CD8-positive, alpha-beta T cell (primary cell): ENCODE measurements at places on chromosomes 1 and 21. TPM values are rescaled to one million over a fixed set of nuclear protein-coding genes. Genes with fewer than 3 reads are reported as not detected.

DNA sequence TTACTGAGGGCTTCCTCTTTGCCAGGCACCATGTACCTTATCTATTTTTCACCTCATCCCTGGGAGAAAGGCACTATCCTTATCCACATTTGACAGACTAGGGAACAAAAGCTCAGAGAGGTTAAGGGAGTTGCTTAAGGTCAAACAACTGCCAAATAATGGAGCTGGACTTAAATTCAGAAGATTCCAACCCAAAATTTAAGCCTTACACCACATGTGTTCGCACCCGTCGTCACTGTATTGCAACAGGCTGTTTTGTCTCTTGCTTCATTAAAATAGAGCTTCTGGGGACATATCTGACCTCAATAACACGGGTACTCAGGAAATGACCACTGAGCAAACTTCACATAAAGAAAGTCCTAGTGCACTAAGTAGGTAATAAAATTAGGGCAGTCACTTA, 62.0 kb downstream of the TRABD2B start:
- DNase-seq, result no peak

GRCh38 chr1:12450756-12451559, 167.1 kb downstream of the DHRS3 start:
- no peak for DNase-seq

LACTBL1 gene
- total RNA-seq, result not detected

DNA sequence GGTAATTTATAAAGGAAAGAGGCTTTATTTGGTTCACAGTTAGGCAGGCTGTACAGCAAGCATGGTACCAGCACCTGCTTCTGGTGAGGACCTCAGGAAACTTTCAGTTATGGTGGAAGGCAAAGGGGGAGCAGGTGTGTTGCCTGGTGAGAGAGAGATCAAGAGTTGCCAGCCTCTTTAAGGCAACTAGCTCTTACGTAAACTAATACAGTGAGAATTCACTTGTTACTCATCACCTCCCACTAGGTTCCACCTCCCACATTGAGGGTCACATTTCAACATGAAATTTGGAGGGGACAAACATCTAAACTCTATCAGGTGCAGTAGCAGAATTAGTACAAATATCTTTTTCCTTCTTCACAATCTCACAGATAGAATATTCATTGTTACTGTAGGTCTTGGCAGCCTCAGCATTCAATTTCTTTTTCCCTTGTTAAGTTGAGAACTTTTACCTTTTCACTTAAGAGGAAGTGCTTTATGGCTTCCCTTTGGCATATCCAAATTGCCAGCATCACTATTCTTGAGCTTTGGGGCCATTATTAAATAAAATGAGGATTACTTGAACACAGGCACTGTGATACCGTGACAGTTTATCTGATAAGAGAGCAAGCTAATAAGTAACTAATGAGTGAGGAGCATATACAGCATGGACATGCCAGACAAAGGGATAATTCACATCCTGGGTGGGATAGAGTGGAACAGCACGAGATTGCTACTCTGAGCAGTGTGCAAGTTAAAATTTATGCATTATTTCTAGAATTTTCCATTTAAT, 48.4 kb downstream of the MAGI3 start:
- DNase-seq, result no peak

- DNase-seq, result peak; percentile 41
Measured at GRCh38 chr1:2556678-2557481, 709 bp downstream of the TNFRSF14 start.

DNA sequence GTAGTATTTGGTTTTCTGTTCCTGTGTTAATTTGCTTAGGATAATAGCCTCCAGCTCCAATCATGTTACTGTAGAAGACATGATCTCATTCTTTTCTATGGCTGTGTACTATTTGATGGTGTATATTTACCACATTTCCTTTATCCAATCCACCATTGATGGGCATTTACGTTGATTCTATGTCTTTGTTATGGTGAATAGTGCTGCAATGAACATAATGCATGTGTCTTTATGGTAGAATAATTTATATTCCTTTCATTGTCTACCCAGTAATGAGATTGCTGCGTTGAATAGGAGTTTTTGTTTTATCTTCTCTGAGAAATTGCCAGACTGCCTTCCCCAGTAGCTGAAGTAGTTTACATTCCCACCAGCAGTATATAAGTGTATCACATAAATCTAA, 538.8 kb downstream of the LRRIQ3 start:
- DNase-seq, result no peak

GRCh38 chr21:42286416-42286815, 28.8 kb downstream of the TFF3 start:
- DNase-seq, result no peak

GRCh38 chr1:22026924-22027289, 25.4 kb downstream of the CELA3A start:
- no peak for DNase-seq

DNA sequence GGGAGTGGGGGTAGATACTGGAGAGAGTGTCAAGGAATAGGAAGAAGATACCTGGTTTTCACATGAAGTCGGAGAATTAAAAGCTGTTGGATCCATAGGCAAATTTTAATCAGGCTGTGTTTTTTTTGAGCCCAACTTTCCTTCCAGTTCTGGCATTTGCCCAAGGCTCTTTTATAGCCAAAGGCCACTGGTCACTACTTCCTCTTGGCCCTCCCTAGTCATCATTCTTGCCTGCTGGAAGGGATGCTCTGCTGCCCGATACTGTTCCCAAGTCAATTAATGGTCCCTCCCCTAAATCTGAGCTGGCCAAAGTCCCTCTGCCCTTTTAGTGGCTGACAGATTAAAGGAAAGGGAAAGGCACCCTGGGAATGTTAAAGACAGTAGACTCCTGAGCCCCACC, 102.8 kb upstream of the ZNF648 start:
- DNase-seq, result no peak

GRCh38 chr1:228108742-228109072, 392 bp downstream of the MRPL55 start:
- DNase-seq, result no peak

TMCC2 gene
- total RNA-seq, result 2.0 TPM

SLC25A34 gene
- total RNA-seq, result 2.2 TPM

DNA sequence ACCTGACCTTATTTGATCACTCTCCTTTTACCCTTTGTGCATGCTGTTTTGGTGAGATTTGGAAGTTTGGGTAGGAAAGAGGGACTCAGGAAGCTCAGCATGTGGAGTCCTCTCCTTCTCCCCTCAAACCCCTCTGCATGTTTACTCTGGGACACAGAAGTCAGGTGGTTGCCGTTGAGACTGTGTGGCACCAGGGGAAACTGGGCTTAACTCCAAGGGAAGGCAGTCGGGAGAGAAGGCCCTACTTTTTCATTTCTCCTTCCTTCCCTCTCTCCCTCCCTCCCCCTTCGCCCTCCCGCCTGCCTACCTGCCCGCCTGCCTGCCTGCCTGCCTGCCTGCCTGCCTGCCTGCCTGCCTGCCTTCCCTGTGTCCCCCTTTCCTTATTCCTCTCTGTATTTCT, 34.8 kb upstream of the TTC22 start:
- DNase-seq, result no peak

DNA sequence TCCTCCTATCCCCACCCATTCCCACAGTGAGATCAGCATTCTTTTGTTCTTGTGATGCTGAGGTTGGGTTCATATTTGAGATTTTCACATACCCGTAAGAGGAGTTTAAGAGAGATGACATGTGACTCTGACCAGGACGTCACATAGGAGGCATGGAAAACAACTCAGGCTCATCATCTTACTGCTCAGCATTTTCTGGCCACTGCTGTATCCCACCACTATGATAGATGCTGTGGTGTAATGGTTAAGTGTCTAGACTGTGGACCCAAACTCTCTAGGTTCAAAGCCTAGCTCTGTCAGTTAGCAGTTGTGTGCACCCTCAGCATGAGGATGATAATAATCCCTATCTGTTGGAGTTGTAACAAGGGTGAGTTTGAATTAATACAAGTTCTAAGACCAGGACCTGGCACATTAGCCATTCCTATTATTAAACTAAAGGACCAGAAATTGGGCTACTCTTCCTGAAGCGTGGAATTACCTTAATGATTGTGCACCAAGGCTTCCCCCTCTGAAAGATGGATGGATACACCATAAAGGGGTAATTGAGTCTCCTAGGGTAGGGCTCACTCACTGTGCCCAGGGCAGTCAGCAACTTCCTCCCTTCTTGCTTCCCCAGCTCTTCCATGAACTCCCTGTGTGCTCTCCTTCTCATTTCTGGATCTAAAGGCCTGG, 40.9 kb downstream of the LGR6 start:
- no peak for DNase-seq

- DNase-seq, result no peak
Measured at GRCh38 chr1:205065666-205066065, 18.6 kb downstream of the TMEM81 start.

C1QA gene
- total RNA-seq, result not detected

DNA sequence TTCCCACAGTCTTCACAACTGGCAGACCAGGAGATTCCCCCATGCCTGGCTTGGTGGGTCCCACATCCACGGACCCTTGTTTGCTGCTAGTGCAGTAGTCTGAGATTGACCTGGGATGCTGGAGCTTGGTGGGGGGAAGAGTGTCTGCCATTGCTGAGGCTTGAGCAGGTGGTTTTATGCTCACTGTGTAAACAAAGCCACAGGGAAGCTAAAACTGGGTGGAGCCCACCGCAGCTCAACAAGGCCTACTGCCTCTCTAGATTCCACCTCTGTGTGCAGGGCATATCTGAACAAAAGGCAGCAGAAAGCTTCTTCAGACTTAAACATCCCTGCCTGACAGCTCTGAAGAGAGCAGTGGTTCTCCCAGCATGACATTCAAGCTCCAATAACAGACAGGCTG, 177.3 kb upstream of the ETV3 start:
- no peak for DNase-seq

ZNF648 gene
- total RNA-seq, result not detected

GRCh38 chr21:44262338-44263056, 800 bp upstream of the DNMT3L start:
- no peak for DNase-seq

CTPS1 gene
- 69.0 TPM for total RNA-seq

DNA sequence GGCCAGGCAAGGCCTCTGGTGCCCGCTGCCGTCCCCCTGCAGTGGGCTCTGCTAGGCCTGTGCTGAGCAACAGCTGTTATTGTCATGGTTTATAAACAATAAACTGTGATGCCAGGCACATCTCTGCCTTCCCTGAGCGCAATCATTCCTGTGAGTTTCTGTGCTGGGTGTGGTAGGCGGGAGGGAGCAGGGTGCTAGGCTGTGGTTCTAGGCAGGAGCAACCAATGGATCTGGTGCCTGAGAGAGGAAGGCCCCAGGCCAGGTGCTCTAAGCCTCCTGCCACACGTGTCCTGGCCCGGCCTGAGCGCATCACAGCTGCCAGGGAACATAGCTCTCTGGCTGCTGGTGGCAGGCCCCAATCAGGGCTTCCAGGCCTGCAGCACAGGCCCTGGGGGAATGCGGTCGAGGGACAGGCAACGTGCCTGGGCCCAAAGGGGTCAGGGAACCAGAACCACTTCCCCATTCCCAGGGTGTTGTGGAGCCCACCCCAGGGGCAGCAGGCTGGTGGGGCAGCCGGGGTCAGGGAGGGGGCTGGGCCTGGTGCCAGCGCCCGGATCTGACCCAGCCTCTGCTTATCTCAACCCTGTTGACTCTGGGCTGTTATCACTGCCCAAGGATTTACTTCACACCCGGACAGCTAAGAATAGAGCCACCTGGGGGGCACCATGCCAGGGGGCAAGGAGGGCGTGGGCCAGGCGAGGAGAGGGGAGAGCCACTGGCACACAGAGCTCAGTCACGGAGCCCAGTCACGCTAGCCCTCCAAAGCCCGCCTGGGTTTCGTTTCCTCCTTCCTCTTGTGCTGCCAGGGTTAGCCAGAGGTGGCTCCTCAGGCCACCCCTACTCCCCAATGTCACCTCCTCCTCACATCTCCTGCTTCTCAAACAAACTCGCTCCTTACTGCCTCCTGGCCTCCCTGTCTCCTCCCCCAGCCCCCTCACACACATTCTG, 11.5 kb downstream of the TRIM46 start:
- DNase-seq, result no peak

NUDT17 gene
- total RNA-seq, result 1.4 TPM

TSACC gene
- 0.46 TPM for total RNA-seq

SLFNL1 gene
- 0.14 TPM for total RNA-seq

CTSS gene
- 58.3 TPM for total RNA-seq

TSPAN1 gene
- not detected for total RNA-seq

GRCh38 chr1:186618401-186619170, 61.6 kb downstream of the PTGS2 start:
- peak; percentile 58 for DNase-seq

DNA sequence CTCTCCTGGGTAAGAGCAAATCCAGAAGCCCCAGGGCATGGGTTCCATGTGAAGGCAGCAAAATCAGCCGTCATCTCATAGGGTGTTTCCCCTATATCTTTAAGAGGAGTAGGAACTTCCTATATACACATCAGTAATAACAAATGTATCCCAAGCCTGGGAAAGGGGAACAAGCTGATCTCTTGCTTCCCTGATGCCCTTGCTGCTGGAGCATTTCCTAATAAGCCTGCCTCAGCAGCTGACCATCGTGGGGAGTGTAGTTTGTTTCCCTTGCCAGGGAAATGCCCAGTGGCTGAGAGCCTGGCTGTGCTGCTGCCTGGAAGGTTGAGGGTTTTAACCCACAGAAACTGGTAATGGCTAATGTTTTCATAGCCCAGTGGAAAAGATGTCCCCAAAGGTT, 177.0 kb downstream of the NPHP4 start:
- no peak for DNase-seq

DNA sequence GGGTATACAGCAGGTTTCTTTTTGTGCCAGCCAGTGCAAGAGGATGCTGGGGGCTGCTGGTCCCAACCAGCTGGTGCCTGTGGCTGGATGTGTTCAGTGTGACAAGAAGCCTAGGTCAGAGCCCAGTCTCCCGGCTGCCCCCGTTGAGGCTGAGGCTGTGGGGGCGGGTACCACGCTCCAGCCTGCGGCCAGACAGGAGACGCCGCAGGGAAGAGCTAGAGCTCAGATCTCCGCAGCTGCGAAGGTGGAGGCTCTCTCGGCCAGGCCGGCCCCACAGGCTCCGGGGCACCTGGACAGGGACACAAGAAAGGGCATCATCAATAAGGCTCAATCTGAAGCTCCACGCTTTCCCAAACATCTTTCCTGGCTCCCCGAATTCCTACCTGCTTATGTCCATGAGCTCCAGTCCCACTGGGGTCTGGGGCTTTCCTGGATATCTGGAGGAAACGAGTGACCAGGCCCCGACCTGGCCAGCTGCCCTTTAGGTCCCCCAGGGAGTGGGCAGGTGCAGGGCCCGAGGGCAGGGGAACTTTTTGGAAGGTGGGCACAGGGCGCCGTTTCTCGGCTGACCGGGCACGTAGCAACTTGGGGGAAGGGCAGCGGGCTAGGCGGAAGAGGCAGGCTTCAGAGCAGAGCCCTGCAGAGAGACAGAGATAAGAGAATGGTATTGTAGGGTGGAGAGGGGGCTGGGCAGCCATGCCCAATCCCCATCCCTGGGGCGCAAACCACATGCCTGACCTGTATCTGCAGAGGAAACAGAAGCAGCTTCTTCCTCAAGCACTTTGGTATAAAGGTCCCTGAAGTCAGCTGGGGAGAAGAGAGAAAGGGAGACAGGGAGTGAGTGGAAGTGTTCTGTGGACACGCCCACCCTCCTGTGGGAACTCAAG, 7.4 kb downstream of the ENTREP3 start:
- no peak for DNase-seq

DNA sequence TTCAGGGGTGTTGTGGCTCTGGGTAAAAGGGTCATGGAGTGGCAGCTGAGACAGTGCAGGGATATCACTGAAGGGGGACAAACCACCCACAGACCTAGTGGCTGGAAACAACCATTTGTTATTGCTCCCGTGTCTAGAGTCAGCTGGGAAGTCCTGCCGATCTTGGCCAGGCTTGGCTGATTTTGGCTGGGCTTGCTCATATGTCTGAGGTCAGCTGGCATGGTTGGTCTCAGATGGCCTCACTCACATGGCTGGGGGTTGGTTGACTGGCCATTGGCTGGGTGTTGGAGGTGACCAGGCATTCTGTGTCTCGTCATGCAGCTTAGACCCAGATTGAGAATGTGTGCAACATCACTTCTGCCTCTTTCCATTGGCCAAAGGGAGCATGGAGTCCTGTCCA, 203.8 kb upstream of the POU3F1 start:
- no peak for DNase-seq
